ENCODE measurements at places on chromosomes 6 and 20.

DNA sequence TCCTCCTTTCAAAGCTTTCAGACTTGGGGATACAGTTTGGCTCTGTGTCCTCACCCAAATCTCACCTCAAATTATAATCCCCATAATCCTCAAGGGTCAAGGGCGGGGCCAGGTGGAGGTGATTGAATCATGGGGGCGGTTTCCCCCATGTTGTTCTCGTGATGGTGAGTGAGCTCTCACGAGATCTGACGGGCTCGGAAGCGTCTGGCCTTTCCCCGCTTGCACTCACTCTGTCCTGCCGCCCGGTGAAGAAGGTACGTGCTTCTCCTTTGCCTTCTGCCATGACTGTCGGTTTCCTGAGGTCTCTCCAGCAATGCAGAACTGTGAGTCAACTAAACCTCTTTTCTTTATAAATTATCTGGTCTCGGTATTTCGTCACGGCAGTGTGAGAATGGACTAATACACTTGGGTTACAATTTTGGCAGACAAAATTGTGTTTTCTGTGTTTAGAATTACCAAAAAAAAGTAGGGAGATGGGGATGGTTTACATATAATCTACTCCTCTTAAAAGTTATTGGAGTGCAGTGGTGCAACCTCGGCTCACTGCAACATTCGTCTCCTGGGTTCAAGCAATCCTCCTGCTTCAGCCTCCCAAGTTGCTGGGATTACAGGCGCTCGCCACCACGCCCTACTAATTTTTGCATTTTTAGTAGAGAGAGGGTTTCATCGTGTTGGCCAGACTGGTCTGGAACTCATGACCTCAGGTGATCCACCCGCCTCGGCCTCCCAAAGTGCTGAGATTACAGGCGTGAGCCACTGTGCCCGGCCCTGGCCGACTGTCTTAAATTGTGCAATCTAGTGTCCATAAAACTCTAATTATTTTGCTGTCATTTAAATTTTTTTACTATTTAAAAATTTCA lies 33.6 kb upstream of the PXDC1 start:
- no peak for DNase-seq

DNA sequence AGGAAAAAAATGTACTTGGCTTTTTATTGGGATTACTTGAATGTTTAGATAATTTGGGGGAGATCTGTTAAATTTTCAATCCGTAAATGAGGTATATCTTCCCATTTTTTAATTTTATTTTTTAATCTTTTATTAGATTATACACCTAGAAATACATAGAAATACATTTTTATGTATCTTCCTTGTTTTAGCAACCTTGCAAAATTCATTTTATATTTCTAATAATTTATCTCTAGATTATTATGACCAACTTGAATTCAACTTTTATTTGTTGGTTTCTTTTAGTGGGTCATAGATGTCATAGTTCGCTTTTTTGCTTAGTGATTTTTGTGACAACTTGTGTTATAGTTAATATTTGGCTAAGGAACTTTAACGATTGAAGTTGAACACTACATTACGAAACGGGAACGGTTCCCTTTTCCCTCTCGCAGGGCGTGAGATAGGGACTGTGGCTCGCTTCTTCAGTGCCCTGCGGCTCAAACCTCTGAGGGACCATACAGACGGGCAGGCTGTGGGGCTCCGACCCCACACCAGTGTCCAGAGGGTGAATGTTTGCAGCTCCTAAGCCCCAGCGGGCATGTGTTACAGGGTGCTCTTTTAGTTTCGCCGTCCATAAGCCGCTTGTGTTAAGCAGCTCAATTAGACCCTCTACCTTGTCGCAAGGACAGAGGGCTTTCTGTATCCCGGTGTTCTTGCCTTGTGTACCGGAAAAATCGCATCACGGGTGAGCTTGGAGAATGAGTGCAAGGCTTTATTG lies 53.8 kb downstream of the PRND start:
- no peak for DNase-seq

- DNase-seq: no peak
Observed at GRCh38 chr20:49796600-49797343, 15.9 kb upstream of the SLC9A8 start.

DNA sequence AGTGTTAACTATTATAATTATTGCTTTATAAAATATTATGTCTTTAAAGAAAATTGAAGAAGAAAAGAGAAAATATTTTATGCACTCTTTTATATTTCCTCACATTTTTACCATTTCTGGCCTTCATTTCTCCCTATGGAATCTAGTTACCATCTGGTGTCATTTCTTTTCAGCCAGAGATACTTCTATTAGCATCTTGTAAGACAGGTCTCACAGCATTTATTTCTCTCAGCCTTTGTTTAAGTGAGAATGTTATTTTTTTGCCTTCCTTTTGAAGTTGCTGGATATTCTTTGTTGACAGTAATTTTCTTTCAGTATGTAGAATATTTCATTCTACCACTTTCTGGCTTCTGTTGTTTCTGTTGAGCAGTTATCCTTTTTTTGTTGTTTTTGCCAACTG lies 652.1 kb upstream of the CITED2 start:
- no peak for DNase-seq

DNA sequence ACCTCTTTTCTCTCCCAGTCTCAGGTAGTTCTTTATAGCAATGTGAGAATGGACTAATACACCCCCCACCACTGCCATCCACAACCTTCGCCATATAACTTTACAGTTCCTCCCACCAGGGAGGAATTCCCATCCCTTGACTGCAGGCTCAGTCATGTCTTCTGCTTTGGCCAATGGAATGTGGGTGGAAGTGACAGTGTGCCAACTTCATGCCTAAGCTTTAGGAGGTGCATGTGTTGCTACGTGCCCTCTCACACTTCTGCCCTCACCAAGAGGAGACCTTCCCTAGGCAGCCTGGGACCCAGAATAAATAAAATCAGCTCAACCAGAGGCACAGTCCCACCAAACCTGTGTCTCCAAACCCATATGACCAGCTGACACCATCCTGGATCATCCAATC lies 33.0 kb upstream of the LRRN4 start:
- DNase-seq: no peak

GRCh38 chr6:167152862-167153261 lies 4.9 kb downstream of the GPR31 start:
- DNase-seq: no peak

GRCh38 chr6:37131104-37131959 lies 38.6 kb upstream of the PIM1 start:
- no peak for DNase-seq

- DNase-seq: peak; percentile 32
Observed at GRCh38 chr6:47091886-47092668, 49.9 kb upstream of the ADGRF1 start.

GRCh38 chr6:151502499-151502898 lies 8.7 kb downstream of the CCDC170 start:
- peak; percentile 42 for DNase-seq

DNA sequence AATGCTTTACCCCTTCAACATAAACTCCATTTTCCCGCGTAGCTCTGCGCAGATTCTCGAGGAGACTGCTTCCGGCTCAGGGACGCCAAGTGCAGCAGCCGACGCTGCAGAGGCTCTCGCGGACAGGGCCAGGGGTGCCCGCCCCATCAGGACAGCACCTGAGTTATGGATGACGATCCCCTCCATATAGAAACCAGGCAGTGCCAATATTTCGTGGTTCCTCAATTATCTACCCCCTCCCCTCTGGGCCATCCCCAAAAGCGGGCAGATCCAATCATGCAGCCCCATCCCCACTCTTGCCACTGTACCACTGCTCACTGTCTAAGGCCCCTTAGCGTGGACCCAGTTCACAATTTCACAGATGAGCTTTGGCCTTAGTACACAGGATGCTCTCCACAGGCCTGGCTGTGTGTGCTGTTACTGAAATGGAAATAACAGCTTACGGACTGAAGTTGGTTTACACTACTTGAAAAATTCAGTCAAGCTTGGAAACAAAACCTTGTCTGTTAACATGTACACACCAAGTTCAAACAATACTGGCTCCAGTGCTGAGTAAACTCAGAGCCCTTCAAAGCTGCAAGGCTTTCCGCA lies 74.5 kb downstream of the DACT2 start:
- DNase-seq: no peak

DNA sequence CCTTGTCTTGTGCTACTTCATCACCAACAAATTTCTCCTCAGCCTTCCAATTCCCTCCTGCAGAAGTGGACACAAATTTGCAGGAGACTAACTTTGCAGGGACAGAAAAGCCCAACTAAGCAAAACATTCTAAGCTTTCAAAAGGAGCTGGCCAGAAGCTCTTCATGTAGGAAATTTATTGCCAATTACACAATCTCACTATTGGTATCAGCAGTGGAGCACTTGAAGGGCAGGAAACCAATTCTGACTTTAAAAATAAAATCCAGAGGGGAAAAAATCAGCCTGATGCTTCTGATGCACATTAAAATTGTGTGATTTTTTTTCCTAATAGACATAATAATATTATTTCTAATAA lies 193.3 kb downstream of the LY86 start:
- no peak for DNase-seq

DNA sequence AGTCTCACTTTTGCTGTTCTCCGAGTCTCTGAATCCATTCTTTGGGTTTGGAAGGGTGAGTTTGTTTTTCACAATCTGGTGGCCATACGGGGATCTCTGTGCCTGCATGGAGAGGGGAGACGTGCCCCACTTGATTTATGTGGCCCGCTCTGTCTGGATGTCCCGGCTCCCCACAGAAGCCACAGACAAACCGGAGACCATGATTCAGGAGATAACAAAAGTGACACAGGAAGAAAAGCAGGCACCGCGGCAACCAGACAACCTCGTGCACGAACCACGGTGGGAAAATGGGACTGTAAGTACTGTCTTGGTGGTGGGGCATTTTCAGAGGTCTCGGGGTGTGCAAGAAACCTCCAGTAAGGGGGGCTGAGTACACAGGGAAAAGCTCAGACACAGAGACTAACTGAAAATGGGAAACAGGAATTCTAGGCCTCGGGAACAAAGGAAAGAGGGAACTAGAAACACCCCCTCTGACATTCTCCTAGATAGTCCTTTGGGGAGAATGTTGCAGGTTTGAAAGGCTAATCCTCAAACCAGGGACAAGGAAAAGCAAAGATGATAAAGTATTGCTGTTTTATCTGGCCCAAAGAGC lies 22.1 kb upstream of the ZNF318 start:
- no peak for DNase-seq

- no peak for DNase-seq
Observed at GRCh38 chr20:3712279-3712873, at the start of gene SIGLEC1. Gene SIGLEC1, minus strand, starts transcription at chr20:3712600. Its CDS starts 5,472 bp downstream, at chr20:3707128.

- no peak for DNase-seq
Observed at GRCh38 chr6:157747370-157747769, 75.7 kb upstream of the SNX9 start.

DNA sequence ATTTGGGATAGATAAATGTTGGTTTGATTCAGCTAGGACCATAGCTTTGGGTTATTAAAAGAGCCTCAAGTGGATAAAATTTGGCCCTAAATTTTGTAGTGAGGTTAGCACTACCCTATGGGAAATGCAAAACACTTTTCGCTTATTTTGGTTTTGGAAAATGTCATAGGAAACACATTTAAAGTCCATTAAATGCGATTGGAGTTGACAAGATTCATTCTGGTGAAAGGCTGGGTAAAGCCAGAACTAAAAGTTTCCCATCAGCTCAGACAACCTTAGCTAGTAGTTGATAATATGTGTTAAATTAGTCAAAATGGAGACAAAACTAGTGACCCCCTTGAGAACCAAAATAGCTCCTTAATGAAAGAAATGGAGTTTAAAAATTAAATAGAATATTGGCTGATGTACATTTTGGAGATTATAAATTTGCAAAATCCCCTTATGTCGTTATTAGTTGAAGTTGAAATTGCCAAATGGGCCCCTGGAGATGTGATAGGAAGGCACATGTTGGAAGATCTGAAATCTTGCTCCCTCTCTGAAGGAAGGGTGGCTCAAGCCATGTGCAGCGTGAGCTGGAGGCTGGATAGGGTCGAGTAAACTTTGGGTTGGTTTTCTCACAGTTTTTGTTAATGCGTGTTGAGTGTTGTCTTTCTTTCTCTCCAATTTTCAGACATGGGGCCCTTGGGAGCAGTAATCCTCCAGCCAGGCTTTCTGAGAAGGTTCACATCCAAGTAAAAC lies 72.8 kb downstream of the CD83 start:
- no peak for DNase-seq

- no peak for DNase-seq
Observed at GRCh38 chr20:15506311-15506710, 1066.9 kb downstream of the KIF16B start.

DNA sequence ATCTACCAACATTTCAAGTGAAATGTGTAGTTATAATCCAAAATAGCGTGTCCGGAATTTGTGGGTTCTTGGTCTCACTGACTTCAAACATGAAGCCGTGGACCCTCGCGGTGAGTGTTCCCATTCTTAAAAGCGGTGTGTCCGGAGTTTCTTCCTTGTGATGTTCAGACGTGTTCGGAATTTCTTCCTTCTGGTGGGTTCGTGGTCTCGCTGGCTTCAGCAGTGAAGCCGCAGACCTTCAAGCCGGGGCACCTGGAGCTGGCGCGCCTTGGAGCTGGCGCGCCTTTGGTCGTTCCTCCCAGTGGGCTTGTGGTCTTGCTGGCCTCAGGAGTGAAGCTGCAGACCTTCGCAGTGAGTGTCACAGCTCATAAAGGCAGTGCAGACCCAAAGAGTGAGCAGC lies 291.5 kb upstream of the EYS start:
- DNase-seq: no peak

DNA sequence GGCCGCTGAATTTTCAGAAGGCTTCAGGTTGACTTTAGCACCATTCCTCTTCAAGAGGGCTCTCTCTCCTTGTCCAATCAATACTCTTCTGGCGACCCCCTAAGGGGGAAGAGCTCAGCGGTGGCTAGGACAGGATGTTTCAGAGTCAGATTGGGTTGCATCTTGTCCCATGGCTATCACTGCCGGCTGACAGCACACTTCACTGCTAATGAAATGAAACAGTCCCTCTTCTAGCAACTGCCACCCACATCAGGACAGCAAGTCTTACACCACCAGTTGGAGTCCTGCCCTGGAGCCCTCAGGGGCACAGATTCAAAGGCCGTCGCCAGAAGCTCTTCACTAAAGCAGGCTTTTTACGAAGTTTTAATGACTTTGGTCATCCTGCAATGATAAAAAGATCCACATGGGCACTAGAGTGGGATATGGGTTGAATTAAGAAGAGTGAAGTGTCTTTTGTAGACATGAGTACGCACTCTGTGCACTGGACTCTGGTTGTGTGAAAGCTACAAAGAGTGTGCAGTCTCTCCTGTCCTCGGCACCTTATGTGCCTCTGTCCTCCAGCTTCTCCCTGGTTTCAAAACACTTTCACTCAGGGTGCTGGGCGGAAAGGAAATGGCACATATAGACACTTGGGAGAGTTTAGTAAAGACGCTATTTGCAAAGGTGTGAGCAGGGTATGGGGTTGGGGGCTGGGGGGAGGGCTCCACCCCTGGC lies 66.1 kb upstream of the SLC22A16 start:
- DNase-seq: no peak

GRCh38 chr6:148735989-148736388 lies 10.8 kb upstream of the UST start:
- no peak for DNase-seq

DNA sequence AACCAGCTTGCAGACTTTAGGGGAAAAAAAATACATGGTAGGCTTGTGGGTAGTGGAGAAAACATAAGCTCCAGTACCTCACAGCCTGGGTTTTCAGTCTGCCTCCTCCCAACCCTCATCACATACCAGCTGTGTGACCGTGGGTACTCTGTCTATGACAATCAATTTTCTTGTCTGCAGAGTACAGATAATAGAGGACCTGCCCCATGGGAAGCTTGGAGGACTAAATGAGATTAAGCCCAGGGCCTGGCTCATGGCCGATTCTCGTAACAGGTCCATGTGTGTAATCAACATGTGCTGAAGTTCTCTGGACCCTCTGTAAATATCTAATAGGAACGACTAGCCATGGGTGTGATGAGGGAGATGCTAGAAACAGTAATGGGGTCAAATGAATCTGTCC lies 34.0 kb downstream of the NT5E start:
- DNase-seq: no peak

GRCh38 chr6:67615796-67616195 lies 1019.3 kb upstream of the ADGRB3 start:
- no peak for DNase-seq

Measured in AG20443 (cell line).